T follicular helper cell (primary cell): ENCODE measurements at places on chromosomes 4 and X.

GRCh38 chrX:117808426-117808825 lies 308.2 kb downstream of the KLHL13 start:
- no peak for DNase-seq

GRCh38 chrX:154458954-154459778 lies 1.1 kb downstream of the PLXNA3 start:
- DNase-seq: no peak

DNA sequence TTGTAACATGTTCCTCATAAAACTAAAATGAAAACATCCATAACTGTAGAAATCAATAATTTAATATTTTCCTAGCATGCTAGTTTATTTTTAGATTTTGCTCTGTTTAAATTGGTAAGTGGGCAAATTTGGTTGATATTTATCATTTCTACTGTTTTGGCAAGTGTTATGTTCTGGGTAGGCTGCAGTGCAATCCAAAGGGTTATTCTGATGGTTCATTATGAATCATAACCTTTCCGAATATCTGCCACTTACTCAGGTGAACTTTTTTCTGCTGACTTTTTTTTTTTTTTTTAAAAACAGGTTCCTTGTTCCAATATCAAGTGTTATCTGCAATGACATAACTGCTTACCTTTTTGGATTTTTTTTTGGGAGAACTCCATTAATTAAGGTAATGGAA lies 52.0 kb downstream of the CDS1 start:
- no peak for DNase-seq

GRCh38 chrX:57104406-57104805 lies 16.9 kb downstream of the SPIN2B start:
- DNase-seq: no peak

DNA sequence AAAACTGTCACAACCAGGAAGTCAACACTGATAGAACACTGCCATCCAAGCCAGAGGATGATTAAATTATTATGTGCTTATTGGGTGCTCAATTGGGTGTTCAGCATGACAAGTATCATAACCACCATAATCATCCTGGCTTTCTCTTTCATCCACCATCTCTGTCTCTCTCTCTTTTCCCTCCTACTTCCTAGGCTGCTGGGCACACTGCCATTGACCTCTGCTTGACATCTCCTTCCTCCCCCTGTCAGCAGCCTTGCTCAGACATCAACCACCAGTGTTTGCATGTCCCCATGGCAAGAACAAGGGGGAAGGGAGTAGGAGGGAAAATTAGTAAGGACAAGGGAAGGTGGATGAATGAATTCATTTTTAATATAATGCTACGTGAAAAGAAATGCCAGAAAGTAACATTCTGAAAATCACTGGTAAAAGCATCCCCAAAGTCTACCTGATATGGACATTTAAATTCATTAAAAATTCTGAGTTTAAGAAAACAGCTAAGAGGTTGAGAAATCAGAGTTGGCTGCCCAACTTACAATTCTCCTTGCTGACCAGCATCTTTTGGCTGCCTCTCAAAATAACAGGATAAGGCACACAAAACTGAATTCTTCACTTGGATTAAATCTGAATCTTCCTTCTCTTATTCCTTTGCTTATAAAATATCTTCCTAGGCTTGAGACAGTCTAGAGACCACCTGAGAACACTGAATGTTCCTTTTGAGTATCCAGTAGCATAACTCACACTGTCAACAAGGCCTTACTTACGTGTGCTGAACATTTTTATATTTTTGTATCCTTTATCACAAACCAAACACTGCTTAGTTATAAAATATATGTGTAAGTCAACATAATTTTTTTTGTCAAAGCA lies 48.5 kb downstream of the SNCA start:
- DNase-seq: no peak

DNA sequence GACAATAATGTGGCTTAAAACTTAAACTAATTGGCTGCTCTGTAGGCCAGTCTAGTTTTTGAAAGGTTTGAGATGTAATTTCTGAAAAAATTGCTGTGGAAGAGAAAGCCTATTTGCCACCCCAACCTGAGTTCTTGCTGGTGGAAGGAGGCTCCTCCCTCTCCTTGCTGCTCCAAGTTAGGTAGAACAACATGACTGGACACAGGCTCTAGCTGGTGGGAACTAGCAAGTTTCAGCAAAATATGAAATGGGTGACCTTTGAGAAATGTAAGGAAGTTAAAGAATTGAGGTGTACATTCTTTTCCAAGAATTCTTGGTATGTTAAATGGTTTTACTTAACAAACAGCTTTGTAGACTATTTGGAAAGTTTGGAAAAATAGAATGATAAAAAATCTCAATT lies 8.0 kb downstream of the RPL34 start:
- DNase-seq: no peak

DNA sequence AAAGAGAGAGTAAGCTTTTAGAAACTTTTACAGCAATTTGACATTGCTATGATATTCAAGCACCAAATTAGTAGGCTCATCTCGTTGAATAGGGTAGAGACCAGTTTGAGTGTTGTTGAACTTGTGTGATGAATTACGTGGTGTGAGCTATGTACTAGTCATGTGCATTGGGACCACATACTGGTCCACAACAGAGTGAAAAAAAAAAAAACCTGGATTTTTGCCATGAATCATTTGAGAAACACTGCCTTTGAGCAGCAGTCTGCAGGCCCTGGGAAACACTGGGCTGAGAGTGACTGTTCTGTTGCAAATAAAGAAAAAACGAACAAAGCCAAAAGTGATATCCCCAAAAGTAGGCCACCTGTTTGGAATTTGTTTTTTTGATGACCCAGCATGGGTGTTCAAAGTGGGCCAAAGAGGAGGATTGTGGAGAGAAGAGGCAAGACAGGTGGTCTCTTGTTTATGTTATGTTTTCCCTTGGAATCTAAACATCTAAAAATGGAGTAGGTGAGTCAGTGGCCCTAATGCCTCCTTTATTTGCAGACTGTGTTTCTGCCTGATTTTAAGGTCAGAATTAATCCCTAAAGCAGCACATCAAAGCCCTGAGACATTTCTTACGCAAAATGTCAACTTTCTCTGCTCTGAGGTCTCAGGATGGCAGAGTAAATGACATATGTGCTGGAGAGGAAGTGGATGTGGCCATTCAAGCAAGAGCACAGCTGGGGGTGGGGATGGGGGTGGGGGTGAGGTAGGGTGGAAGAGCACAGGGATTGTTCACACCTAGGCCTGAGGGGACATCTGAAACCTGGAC lies 33.5 kb downstream of the TAF7L start:
- no peak for DNase-seq

GRCh38 chr4:163966612-163967011 lies 472.1 kb downstream of the TMA16 start:
- DNase-seq: no peak

DNA sequence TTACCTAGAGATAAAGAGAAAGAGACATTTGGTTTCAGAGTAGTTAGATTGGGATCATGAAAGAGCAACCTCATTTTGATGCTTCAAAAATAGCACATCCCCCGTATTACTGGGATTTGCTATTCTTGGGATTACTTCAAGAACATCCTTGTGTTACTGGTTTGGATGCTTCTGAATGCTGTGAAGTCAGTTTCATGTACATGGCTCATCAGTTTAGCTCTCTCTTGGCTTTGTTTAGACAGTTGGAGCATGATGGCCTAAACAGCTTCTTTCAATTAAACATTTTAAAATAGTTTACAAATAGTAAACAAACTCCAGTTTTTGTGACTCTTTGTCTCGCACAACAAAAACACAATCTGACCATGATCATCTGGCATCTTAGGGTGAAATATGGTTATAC lies 23.9 kb downstream of the HTT start:
- DNase-seq: no peak

DNA sequence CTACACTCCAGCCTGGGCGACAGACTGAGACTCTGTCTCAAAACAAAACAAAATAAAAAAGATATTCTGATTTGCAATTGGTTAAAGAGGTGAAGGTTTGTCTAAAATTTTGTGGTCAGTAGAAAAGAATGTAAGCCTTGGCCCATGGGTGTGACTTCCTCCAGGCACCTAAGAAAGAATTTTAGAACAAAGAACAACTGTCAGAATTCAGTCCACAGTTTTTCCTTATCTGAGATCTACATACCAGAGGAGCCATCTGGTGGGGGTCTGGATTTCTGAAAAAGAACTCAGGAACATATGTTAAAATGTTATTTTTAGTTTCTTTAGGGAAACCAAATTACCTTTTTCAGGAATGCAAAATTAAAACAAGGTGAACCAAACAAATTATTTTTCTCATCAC lies 434.1 kb downstream of the ANKRD50 start:
- no peak for DNase-seq

- no peak for DNase-seq
Observed at GRCh38 chrX:1427756-1428155, 25.0 kb downstream of the ASMTL start.

GRCh38 chr4:41009411-41009810 lies 204.9 kb downstream of the APBB2 start:
- no peak for DNase-seq

DNA sequence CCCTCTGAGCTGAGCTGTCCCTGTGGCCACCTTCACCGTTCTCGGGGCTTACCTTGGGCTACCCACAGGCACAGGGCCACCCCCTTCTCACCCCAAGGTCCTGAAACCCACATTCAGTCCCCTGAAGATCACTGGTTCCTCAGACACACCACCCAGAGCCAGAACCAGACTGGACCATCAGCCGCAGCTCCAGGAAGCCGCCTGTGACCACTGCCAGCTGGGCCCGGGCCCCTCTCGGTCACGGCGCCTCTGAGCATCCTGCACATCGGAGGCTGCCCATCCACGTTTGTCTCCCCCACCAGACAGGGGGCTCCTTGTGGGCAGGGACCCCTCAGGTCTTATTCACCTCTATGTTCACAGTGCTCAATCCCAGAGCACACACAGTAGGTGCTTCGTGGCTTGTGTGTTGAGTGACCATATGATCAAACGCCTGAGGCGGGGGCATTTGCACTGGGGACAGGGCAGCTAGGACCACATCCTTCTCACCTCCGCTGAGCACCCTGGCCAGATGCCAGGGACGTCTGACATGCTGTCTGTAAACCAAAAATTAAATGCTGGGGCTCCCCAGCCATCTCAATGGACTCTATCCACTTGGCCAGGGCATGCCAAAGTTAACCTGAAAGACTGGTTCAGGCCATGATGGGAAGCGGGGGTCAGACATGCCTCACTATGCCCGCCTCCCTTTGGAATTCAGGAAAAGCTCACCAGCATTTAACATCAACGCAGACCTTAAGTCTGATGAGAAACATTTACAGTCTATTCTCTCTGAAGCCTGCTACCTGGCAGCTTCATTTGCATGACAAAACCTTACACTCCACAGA lies 109.4 kb upstream of the AFAP1 start:
- no peak for DNase-seq

GRCh38 chr4:138875891-138876608 lies 139.5 kb upstream of the NOCT start:
- no peak for DNase-seq

GRCh38 chr4:84309191-84309590 lies 189.9 kb downstream of the NKX6-1 start:
- DNase-seq: no peak
